ENCODE measurements at places on chromosomes 11 and 22.

DNA sequence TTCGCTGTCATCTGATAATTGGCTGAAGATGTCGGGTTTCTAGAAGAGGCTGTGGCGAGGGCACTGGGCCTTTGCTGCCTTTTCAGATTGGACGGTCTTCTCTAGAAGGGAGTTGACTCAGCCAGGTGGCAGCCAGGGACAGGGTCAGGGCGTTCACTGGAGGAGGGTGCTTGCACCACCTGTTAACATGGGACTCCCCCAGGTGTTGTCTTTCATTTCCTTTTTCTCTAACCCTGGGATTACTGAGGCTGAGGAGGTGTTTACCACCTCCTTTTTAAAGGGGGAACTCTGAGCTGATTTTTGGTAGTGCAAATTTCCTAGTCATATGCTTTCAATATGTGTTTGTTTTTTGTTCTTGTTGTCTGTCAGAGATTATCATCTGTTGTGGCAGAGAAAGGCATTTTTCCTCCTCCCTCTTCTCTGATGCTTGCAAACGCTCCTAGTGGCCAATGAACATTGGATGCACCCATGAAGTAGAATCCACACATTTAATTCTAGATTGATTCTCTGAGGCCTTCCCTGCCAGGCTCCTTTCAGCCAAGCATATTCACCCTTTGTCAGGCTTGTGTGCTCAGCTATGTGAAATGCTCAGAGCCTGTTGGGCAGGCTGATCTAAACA, 54.1 kb downstream of the LDLRAD3 start:
- H3K27me3 ChIP-seq: no peaks in the 10 kb centered on the region
- no peaks in the 10 kb centered on the region for H3K36me3 ChIP-seq
- no peak overlapping the region for H3K27ac ChIP-seq
- no peak overlapping the region for H3K4me3 ChIP-seq

GRCh38 chr11:33257897-33258630, 883 bp downstream of the HIPK3 start:
- no peaks in the 10 kb centered on the region for H3K36me3 ChIP-seq
- H3K4me3 ChIP-seq: peak overlapping the region; percentile 88
- no peaks in the 10 kb centered on the region for H3K27me3 ChIP-seq
- peaks cover 20% of the 10 kb centered on the region for H3K4me1 ChIP-seq
- DNase-seq: peak; percentile 85

- no peak overlapping the region for H3K27ac ChIP-seq
- H3K27me3 ChIP-seq: no peaks in the 10 kb centered on the region
- DNase-seq: no peak
- H3K36me3 ChIP-seq: no peaks in the 10 kb centered on the region
- no peaks in the 10 kb centered on the region for H3K4me1 ChIP-seq
These were observed 232.7 kb downstream of the TENM4 start for GRCh38 chr11:79208126-79208525.

- no peak overlapping the region for H3K4me3 ChIP-seq
- DNase-seq: peak; percentile 72
- H3K27me3 ChIP-seq: no peaks in the 10 kb centered on the region
- H3K27ac ChIP-seq: no peak overlapping the region
- H3K4me1 ChIP-seq: no peaks in the 10 kb centered on the region
These were observed 15.9 kb upstream of the GRAMD4 start for GRCh38 chr22:46604306-46604690.

GRCh38 chr22:24503843-24504338, 8.8 kb downstream of the UPB1 start:
- H3K27me3 ChIP-seq: no peaks in the 10 kb centered on the region
- no peak for DNase-seq
- H3K4me3 ChIP-seq: no peak overlapping the region
- H3K27ac ChIP-seq: no peak overlapping the region
- no peaks in the 10 kb centered on the region for H3K36me3 ChIP-seq

DNA sequence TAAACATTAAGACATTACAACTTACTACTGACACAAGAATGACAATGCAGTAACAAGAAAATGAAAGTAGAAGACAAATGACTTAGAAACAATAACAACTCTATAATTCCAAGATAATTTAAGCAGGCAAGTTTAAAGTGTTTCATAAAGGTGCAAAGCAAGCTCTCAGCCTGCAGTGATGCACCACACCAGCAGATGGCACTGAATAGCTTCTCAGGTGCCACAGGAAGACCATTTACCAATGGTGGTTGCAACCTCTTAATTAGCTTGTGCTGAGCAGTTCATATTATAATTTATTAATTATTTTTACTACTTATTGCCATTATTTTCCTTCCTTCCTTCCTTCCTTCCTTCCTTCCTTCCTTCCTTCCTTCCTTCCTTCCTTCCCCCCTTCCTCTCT, 60.6 kb downstream of the NXPE2 start:
- H3K27me3 ChIP-seq: no peaks in the 10 kb centered on the region
- no peak for DNase-seq
- no peak overlapping the region for H3K4me3 ChIP-seq
- no peak overlapping the region for H3K27ac ChIP-seq
- H3K4me1 ChIP-seq: no peaks in the 10 kb centered on the region
- H3K36me3 ChIP-seq: no peaks in the 10 kb centered on the region

GRCh38 chr11:15197696-15198095, 83.0 kb downstream of the INSC start:
- H3K27me3 ChIP-seq: no peaks in the 10 kb centered on the region
- DNase-seq: no peak

DNA sequence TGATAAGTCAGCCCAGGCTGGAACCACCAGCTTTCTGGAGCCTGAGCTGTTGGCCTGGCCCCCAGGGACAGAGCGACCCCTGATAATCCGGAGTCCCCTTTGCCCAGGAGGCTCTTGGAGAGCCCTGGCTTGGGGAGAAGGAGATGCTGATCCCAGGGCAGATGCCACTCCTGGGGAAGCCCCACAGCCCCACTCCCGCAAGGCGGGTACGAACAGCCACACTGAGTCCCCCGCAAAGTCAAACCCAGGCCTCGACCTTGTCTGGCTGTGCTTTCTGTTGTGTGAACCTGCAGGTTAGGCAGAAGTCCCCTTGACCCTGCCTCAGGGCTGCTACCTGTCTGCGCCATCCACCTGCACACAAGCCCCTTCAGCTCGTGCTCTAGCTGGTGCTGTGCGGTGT, 108.0 kb downstream of the KCNQ1OT1 start:
- H3K27ac ChIP-seq: no peak overlapping the region
- peaks cover 3% of the 10 kb centered on the region for H3K27me3 ChIP-seq
- no peak for DNase-seq
- H3K4me1 ChIP-seq: no peaks in the 10 kb centered on the region
- H3K36me3 ChIP-seq: no peaks in the 10 kb centered on the region
- H3K4me3 ChIP-seq: no peak overlapping the region

GRCh38 chr22:40310081-40310767, 36.1 kb upstream of the ADSL start:
- H3K4me3 ChIP-seq: no peak overlapping the region
- H3K4me1 ChIP-seq: peaks cover 17% of the 10 kb centered on the region
- H3K36me3 ChIP-seq: peaks cover 66% of the 10 kb centered on the region

DNA sequence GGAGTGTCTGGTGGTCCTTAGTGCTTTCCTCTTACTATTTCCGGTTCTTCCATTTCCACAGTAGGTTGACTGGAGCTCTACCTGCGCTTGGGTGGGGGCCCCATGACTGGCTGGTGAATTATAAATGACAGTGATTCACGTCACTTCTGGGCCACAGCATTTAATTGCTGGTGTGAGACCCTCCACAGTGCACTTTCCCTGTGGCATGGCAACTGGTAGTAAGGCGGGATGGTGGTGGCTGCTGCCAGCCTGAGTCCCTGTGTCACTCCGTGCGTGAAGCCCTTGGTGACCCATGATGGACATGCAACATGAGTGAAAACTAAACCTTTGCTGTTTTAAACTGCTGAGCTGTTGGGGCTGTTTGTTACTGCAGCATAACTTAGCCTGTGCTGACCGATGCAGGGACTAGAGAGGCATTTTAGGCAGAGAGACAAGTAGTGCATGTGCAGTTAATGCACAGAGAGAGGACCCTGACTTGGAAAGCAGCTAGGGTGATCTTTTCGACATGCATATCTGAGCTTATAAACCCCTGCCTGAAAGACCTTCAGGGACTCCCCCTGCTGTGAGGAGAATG, 3.1 kb downstream of the PRDM11 start:
- H3K27ac ChIP-seq: no peak overlapping the region
- DNase-seq: no peak
- H3K4me1 ChIP-seq: no peaks in the 10 kb centered on the region
- H3K36me3 ChIP-seq: no peaks in the 10 kb centered on the region

- H3K4me3 ChIP-seq: peak within 1 kb of the TSS; percentile 94
- peak; percentile 60 for DNase-seq
- H3K27ac ChIP-seq: peak within 1 kb of the TSS; percentile 93
- no peaks in the 10 kb centered on the region for H3K27me3 ChIP-seq
- H3K4me1 ChIP-seq: peaks cover 56% of the 10 kb centered on the region
- H3K36me3 ChIP-seq: peaks cover 18% of the 10 kb centered on the region
These were observed at the start of gene EHBP1L1 for GRCh38 chr11:65575568-65576231. EHBP1L1 (plus strand) TSS chr11:65576053; CDS start chr11:65576303, 250 bp downstream.

DNA sequence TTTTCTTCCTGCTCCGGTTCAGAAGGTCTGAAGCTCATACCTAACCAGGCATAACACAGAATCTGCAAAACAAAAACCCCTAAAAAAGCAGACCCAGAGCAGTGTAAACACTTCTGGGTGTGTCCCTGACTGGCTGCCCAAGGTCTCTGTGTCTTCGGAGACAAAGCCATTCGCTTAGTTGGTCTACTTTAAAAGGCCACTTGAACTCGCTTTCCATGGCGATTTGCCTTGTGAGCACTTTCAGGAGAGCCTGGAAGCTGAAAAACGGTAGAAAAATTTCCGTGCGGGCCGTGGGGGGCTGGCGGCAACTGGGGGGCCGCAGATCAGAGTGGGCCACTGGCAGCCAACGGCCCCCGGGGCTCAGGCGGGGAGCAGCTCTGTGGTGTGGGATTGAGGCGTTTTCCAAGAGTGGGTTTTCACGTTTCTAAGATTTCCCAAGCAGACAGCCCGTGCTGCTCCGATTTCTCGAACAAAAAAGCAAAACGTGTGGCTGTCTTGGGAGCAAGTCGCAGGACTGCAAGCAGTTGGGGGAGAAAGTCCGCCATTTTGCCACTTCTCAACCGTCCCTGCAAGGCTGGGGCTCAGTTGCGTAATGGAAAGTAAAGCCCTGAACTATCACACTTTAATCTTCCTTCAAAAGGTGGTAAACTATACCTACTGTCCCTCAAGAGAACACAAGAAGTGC, 661 bp upstream of the MALAT1 start:
- peak overlapping the region; percentile 99 for H3K27ac ChIP-seq
- H3K4me1 ChIP-seq: peaks cover 32% of the 10 kb centered on the region

GRCh38 chr11:86724137-86724536, 51.7 kb upstream of the ME3 start:
- H3K27ac ChIP-seq: no peak overlapping the region
- no peak for DNase-seq
- no peak overlapping the region for H3K4me3 ChIP-seq
- no peaks in the 10 kb centered on the region for H3K4me1 ChIP-seq
- no peaks in the 10 kb centered on the region for H3K36me3 ChIP-seq

GRCh38 chr22:37037669-37038068, 13.9 kb upstream of the KCTD17 start:
- H3K27me3 ChIP-seq: peaks cover 32% of the 10 kb centered on the region
- H3K36me3 ChIP-seq: no peaks in the 10 kb centered on the region
- DNase-seq: no peak
- H3K27ac ChIP-seq: no peak overlapping the region
- no peaks in the 10 kb centered on the region for H3K4me1 ChIP-seq

DNA sequence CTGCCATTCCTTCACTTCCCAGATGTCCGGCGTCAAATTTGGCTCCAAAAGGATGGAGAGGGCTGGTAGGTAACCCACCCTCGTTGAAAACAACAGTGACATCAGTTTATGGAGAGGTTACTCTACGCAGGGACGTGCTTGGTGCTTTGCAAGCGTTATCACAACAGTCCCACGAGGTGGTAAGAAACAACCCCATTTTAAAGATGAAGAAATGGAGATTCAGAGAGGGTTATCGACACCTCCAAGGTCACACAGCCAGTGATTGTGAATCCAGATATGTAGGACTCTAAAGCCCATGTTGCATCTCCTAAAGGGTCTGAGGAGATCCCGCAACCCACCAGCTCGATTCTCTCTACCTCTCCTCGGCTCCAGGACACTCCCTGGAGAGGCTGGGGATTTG, 773 bp downstream of the MIAT start:
- H3K27ac ChIP-seq: no peak overlapping the region
- H3K36me3 ChIP-seq: no peaks in the 10 kb centered on the region
- peaks cover 22% of the 10 kb centered on the region for H3K4me1 ChIP-seq
- no peak for DNase-seq
- H3K4me3 ChIP-seq: peak overlapping the region; percentile 32

DNA sequence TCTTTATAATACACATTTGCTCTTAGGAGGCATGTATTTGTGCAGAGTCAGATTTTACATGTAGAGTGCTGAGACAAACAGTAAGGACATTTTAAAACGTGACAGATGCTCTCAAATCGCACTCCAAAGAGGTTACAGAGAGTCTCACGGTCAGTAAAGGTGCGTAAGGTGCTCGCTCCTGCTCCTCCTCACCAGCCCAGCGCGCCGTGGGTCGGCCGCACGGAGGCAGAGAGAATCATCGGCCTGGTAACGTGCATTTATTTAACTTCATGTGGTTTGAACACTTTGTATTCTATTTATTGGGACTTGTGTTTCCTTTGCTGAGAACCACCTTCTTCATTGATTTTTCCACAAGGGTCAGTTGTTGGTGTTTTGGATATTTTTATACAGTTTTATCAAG, 900.1 kb downstream of the BRD1 start:
- H3K36me3 ChIP-seq: no peaks in the 10 kb centered on the region
- no peak for DNase-seq
- no peak overlapping the region for H3K4me3 ChIP-seq

DNA sequence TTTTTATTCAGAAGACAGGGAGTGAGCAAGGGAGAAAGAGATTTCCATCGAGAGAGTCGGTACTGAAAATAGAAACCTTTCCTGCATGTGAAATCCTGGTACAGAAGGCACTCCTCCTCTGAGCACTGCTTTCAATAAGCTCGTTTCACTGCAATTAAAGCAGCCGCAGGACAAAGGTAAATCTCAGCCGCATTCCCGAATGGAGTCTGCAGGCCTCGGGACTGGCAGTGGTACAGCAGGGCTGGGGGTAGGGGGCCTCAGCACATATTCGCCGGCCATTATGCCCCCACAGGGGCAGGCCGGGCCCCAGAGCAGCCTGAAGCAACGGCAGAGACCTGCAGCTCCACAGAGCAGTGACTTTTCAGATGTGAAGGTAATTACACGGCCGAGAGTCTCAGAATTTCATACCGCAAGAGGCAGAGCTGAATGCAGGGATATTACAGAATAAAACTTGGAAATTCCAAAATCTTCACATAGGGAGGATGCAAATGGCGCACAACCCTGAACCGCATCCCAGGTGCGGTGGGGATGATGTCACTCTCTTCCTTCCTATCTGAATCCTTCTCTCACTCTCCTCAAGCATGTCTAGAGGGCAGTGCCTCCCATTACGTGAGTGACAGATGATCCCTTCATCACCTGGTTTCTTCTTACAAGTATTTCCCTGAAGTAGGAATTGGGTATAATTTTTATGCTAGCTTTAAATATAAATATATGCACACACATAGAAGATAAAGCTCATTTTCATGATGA, 622.1 kb downstream of the OPCML start:
- H3K4me1 ChIP-seq: no peaks in the 10 kb centered on the region
- H3K36me3 ChIP-seq: no peaks in the 10 kb centered on the region
- H3K4me3 ChIP-seq: no peak overlapping the region
- H3K27me3 ChIP-seq: no peaks in the 10 kb centered on the region
- H3K27ac ChIP-seq: no peak overlapping the region

Measured in tibial artery (tissue), 4 donors.